ENCODE measurements at places on chromosomes 4 and X.

DNA sequence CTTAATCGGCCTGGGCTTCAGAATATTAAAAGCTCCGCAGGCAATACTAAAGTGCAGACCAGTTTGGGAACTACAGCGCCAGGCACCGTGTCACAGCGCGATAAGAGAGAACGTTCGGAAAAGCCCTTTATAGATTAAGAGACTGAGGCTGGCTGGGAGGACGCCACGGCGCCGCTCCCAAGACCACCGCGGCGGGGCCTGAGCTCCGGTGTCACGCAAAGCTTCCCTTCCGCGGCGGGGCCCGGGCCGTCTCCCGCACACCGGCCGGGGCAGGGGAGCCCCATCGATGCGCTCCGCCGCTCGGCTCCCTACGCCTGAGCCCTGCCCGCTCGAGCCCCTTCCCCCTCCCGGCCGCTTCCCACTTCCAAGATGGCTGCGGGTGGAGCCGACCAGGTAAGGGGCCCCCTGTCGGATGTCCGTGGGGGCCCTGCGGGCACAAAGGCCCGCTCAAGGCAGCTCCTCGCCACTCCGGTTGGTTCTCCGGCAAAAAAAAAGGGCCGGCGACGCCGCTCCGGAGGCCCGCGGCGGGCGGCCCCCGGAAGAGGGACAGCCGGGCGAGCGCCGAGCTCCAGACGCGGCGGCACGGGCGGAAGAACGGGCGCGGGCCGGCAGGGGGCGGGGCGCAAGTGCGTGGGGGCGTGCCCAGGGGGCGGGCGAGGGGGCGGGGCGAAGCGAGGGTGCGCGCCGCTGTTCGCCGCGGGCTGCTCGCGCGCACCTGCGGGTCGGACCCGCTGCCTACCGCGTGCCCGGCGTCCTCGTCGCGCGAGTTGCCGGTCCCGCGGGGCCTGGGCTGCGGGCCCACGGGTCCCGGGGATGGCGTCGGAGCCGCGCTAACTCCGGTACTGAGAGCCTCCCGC lies at the start of gene TBC1D14:
Gene TBC1D14, plus strand, starts transcription at position 714 of the 857 bp plus-strand sequence. CDS start 13,564 bp downstream, outside the sequence.
- peak; percentile 80 for DNase-seq

DNA sequence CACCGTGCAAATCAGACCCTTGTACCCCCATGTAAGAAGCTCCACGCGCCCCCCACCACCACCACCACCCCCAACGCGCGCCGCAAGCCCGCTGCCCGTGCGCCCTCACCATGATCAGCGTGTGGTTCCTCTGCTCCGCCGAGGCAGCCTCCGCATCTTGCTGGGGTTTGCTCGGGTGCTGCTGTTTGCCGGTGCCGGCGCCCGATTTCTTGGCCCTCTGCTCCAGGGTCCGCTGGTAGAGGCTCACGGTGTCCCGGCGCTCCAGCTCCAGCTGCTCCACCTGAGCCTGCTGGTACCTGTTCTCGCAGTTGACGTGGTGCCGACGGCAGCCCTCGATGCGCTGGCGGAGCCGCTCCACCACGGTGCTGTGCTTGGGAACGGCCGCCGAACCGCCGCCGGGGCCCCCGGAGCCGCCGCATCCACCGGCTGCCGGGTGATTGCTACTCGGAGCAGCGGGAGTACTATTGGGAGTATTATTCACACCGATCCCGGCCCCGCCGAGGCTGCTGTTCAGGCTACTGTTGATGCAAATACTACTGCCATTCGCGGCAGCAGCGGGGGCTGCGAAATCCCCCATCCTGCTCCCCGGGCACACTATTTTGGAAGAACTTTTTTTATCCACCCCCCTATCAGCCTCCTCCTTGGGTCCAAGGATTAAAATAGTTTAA lies 1.1 kb downstream of the MAML3 start:
- DNase-seq = no peak

DNA sequence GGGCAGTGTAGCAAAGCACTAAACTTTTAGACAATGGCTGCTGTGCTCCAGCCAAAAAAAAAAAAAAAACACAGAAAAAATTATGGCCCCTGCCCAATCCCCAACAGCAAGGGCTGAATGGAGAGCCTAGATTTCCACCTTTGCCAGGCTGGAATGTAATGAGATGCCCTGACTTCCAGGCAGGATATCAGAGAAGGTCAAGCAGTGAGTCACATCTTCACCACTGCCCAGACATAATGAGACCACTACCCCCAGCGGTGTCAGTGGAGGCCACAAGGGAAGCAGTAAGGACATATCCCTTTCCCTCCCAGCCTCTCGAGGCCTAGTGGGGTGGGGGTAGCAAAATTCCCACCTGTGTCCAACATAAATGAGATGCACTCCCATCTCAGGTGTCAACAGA lies 216.3 kb upstream of the LEF1 start:
- no peak for DNase-seq

DNA sequence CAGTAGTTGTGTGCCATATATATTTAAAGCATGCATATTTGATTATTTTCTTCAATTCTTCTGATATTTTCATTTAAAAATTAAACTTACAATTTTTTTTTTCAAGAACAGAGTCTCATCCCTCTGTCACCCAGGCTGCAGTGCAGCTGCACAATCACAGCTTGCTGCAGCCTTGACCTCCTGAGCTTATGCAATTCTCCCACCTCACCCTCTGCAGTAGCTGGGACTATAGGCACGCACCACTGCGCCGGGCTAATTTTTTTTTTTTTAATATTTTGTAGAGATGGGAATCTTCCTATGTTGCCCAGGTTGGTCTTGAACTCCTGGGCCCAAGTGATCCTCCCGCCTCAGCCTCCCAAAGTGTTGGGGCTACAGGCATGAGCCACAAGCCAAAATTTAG lies 5.8 kb upstream of the DCLK2 start:
- DNase-seq = no peak

GRCh38 chr4:145545031-145545430 lies 63.4 kb downstream of the SMAD1 start:
- DNase-seq = no peak

- DNase-seq = no peak
Measured at GRCh38 chr4:3349116-3349515, 56.3 kb downstream of the RGS12 start.

DNA sequence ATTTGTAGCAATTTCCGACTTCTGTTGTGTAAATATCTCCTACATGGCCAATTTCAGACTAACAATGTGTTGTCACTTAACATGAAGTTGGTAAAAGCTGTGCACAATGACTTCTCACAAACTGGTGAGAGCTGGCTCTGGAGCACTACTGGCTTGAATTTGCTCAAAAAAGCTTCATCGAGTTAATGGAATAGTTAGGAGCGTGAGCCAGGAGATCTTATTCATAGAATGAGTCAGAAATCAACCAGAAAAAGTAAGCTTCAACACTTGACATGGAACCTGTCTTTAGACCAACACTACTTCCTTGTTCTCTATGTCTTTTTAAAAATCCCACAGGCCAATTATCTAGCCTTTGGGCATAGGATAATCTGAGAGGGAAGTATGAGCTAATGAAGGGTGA lies 7.9 kb upstream of the CHRDL1 start:
- no peak for DNase-seq

- no peak for DNase-seq
Measured at GRCh38 chr4:38223782-38224236, 263.6 kb downstream of the PTTG2 start.

DNA sequence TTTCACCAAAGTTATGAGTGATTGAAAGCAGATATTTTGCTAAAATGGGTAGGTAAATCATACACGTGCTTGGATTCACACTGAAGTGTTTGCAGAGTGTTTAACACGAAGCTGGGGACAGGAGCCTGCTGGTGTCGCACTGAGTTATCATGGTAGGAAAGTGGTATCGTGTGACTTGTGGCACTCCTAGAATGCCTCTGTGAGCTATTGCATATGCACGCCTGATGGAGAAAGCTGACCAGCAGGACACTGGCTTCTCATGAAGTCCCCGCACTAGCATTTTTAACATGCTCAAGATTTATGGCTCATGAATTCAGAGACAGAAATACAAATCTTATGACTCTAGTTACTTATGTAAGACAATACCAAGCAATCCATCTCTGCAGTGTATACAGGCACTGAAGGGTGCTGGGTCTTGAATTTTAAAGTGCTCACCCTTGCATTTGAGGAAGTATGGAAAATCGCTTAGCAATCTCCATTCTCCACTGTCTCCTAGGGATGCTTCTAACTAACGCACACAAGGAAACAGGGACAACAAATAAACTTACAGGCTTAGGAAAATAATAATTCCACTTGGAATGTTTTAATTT lies 19.8 kb downstream of the VCX3B start:
- DNase-seq = no peak

DNA sequence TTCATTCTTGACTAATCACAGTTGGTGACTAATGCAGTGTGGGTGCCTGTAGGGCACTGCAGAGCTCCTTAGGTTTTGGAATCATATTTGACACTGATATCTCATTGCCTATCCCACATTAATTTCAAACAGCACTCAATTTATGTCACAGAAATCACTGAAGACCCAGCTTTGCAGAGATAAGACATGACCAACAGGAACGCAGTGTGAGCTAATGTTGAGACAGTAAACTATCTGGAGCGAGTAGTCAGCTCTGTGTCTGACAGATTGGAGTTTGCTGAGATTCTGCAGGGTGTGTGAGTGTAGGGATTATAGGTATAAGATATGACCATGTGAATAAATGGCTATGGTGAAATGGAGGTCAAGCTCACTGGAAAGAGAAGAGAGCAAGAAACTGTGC lies 1586.1 kb upstream of the AGA start:
- no peak for DNase-seq

DNA sequence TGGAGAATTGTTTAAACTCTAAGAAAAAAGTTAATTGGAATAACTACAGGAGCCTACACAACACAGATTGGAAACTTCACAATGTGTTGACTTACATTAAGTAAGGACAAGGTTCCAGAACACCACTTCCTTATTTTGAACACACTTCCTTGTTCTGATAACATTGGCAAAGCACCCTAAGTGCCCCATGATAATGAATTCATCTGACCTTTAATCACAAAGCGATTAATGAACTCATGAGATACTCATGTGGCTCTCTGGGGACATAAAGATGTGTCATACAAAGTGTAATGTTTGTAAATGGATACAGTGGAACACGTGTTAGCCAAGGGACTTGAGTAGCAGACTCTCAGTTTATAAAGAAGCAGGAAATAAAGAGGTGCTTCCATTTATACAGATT lies 69.0 kb upstream of the ATOH1 start:
- no peak for DNase-seq

GRCh38 chrX:30561191-30561590 lies 16.4 kb downstream of the TASL start:
- no peak for DNase-seq

DNA sequence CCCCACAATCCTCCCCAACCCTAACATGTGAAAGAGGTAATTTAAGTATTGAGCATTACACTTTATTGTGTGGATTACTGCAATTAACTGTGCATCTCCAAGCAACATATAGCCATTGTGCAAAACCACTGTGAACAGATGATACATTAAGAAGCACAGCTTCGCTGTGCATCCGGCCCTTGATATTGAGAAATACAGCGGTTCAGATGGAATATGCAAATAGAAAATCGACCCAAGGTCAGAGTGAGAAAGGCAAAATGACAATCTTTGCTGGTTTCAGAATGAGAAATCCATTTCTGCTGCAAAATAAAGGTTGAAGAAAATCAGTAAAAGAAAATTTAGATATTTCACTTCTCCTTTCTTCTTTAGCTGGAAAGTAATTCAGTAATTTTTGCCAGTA lies 805.9 kb upstream of the GRID2 start:
- no peak for DNase-seq

DNA sequence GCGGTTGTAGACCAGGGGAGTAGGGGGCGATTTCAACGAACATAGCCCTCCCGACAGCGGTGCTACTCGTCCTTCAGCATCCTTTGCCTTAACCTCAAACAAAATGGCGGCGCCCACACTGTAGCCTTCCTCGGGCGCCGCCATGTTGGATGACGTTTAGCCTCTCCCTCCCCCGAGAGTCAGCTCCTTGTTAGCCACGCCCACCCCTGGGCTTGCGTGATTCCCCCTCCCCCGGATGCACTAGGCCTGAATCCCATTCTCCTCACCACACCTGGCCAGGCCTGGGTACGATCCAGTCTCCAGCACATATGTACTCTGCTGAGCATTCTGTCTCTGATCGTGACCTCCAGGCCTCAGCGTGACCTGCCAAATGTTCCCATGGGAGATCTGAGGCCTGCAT lies 49.0 kb upstream of the ZNF157 start:
- DNase-seq = no peak

GRCh38 chr4:77153006-77153405 lies 4.0 kb upstream of the CCNG2 start:
- no peak for DNase-seq

DNA sequence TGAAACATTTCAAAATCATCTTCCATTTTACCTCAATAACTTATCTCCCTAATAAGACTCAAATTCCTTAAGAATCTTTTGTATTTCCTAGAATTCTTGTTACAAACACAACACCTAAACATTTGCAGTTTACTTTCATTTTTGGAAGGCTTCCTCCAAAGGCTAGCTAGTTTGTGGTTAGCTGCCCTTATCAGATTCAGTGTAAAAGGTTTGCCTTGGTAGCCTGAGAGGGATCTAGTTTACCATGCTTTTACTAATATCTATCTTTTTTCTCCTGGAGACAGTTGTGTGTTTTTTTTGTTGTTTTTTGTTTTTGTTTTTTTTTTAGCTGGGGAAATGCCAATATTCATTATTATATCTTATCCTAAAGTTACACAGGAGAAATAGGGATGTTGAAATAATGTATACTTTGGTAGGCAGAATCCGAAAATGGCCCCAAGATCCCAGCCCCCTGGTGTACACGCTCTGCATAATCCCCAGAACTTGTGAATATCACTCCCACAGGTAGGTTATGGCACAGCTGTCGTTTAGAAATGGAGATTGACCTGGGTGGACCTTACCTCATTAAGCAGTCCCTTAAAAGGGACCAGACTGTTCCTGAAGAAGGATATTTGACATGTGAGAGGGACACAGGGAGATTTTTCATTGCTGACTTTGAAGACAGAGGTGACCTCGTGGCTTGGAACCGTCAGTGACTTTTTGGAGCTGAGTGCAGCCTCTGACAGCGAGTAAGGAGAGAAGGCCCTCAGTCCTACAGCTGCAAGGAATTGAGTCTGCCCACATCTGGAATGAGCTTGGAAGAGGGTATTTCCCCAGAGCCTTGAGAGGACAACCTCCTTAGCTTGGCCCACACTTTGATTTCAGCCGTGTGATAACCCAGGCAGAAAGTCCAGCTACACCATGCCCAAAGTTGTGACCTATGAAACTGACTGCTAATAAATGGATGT lies 33.4 kb downstream of the SEPTIN11 start:
- no peak for DNase-seq

- DNase-seq = no peak
Measured at GRCh38 chr4:53455766-53456165, 78.3 kb downstream of the FIP1L1 start.

GRCh38 chr4:76174216-76174615 lies 26.0 kb upstream of the NUP54 start:
- DNase-seq = no peak

GRCh38 chrX:42229533-42229932 lies 306.2 kb upstream of the CASK start:
- DNase-seq = no peak

GRCh38 chr4:168527560-168527959 lies 30.7 kb downstream of the PALLD start:
- no peak for DNase-seq

DNA sequence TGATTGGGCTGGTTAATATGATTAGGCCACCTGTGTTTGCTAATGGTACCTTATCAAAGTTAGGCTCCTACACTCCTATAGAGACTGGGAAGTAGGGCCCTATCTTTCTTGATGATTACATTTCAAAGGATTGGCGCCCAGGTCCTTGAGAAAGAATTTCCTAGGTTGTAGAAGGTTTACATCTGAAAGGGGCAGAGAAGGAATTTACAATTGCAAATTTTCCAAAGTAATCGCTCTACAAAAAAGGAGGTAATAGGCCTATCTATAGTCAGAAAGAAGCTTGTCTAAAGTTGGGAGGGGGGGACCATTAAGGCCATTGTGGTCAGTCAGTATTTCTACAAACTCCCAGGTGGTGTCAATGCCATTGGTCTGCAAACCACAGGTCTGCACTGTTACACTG lies 638.4 kb downstream of the IL1RAPL1 start:
- no peak for DNase-seq
